GM23248 (cell line): ENCODE measurements at places on chromosomes 1 and 21. TPM values are rescaled to one million over a fixed set of nuclear protein-coding genes. Genes with fewer than 3 reads are reported as not detected.

Gene DMBX1
- polyA plus RNA-seq, result not detected in 2 replicates

DNA sequence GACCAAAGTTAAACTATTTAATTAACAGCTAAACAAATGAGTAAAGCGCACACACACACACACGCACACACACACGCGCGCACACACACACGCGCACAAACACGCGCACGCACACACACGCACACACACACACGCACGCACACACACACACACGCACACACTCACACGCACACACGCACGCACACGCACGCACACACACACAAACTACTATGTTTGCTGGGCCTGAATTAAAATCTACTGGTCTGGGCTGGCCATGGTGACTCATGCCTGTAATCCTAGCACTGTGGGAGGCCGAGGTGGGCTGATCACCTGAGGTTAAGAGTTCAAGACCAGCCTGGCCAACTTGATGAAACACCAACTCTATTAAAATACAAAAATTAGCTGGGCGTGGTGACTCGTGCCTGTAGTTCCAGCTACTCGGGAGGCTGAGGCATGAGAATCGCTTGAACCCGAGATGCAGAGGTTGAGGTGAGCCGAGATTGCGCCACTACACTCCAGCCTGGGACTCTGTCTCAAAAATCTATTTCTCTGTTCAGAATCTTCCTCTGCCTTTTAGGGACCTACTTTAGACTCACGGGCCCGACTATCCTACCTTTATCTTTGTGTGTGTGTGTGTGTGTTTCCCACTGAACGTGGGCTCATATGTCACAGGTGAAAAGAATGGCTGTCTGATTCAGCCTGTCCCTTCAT is 37.5 kb upstream of the DNAJC11 start:
- H3K4me1 ChIP-seq, result peaks cover 12% of the 10 kb centered on the region
- H3K36me3 ChIP-seq, result no peaks in the 10 kb centered on the region
- no peak overlapping the region for H3K27ac ChIP-seq
- H3K27me3 ChIP-seq, result no peaks in the 10 kb centered on the region

DNA sequence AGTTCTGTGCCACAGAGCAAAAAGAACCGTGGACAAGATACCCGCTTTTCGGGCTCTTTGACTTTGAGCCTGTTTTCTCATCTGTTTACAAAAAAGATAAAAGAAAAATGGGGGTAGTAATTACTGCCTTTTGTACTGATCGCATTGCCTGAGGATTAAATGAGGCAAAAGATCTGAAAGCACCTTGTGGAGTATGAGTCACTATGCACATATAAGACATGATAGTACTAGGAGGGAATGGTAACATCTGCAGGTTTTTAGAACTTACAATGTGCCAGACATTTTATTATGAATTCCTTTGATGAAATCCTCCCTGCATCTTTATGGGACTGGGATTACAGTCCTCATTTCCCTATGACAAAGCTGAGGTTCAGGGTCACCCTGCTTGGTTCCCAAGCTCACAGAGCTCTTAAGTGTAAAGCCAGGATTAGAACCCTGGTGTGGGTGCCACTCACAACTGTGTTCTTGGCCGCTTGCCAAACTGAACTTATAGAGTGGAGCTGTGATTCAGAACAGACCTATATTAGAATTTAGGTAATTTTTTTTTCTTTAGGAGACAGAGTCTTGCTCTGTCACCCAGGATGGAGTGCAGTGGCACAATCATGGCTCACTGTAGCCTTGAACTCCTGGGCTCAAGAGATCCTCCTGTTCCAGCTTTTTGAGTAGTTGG is 1.8 kb downstream of the DISC1 start:
- no peaks in the 10 kb centered on the region for H3K27me3 ChIP-seq
- H3K27ac ChIP-seq, result no peak overlapping the region
- no peak overlapping the region for H3K4me3 ChIP-seq
- no peaks in the 10 kb centered on the region for H3K36me3 ChIP-seq

DNA sequence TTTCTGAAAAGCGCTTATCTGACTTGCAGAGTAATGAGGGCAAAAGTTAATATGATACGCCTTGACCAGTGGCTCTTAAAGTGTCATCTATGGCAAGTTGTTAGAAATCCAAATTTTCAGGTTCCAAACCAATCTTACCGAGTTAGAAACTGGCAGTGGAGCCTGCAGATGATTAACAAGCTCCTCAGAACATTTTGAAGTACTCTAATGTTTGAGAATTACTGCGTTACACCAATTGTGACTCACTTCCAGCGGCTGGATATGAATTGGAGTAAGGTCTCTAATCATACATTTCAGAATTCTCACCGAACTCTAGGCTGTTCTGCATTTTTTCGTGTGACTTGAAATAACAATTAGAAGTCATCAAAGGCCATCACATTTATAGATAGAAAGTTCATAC is 73.5 kb upstream of the TMPRSS15 start:
- no peaks in the 10 kb centered on the region for H3K4me1 ChIP-seq
- DNase-seq, result no peak
- H3K27me3 ChIP-seq, result no peaks in the 10 kb centered on the region
- H3K4me3 ChIP-seq, result no peak overlapping the region
